Suprapubic skin (tissue), 4 donors: ENCODE measurements at places on chromosomes 6 and 20. TPM values are rescaled to one million over a fixed set of nuclear protein-coding genes. Genes with fewer than 3 reads are reported as not detected.
A peak's percentile ranks its signal among the peaks of the same experiment; 100 is the strongest.

NTSR1 gene
- total RNA-seq, result 0.16 TPM

DNA sequence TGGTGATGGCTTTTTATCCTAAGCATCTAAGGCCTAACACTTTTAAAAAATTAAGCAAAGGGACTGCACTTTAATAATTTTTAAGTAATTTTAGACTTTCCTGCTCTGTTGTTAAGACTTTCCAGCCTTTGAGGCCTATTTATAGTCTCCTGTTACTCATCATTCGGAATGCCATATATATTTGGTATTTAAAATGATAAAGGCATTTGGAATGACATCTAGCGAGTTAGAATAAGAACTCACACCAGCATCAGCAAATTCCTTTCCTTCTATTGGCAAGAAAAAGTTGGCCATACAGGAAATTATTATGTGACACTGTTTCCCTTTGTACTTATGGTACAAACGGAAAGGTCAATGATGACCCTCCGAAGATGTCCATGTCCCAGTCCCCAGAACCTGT is 88.1 kb upstream of the STMND1 start:
- DNase-seq, result no peak

DNA sequence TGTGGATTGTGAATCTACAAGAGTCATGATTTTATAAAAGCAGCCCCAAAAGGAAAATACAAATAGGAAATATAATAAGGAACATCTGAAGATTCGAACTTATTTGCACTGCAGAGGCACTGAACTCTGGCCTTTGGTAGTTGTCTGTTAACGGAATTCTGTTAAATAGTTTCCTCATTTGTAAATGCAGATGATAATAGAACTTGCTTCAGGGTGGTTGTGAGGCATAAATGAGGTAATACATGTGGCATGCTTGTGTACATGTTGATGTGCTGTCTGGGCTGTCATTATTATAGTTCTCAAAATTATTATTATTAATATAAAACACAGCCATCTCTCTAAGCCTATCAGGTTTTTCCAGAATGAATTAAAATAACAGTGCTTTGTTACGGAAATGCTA is 302.0 kb downstream of the NRN1 start:
- DNase-seq, result no peak

- peak; percentile 70 for DNase-seq
Measured at GRCh38 chr6:169800668-169801395, 49.4 kb downstream of the ERMARD start.

DNA sequence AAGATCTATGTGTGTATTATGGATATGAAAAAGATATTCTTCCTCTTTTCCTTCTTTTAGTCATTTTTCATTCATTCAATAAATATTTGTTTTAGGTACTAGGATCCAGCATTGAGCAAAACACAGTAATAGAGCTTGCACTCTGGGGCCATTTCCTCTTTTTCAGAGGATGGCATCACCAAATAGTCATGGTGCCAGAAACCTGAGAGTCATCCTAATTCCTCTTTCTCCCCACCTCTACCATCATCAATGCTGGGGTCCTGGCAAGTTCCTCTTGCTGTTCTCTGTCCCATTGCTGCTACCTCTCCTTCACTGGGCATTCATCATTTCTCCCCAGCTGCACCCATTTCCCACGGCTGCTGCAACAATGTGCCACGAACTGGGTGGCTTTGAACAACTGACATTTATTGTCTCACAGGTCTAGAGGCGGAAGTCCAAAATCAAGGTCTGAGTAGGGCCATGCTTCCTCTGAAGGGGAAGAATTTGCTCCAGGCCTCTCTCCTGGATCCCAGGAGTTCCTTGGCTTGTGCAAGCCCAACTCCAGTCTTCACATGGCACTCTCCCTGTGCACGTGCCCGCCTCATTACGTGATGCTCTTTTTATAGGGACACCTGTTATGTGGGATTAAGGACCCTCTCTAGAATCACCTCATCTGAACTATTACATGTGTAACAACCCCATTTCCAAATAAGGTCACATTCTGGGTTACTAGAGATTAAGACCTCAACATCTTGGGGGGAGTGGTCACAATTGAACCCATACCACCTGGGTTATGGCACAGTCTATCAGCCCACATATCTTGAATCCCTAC is 9.5 kb upstream of the IGF2R start:
- no peak for DNase-seq

GRCh38 chr6:10759312-10759839 is 11.8 kb downstream of the TMEM14B start:
- DNase-seq, result no peak

NFATC2 gene
- 10.1 TPM for total RNA-seq

GRCh38 chr20:2690718-2691117 is 1.9 kb upstream of the EBF4 start:
- no peak for DNase-seq

GRCh38 chr6:88670369-88670768 is 293.0 kb downstream of the RNGTT start:
- DNase-seq, result no peak

DNA sequence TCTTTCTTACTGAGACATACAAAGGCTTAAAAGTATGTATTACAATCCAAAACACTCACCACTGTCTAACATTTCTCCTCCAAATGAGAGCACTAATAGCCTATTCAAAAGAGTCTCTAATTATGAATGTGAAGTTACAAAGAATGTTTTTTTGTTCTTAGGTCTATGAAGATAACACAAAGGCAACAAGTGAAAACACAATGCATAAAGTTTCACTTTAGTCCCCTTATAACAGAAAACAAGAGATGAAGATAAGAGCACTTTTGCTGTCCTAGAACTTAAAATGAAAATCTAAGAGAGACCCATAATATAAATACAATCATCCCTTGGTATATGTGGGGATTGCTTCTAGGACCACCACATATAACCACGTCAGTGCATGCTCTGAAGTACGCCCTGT is 25.6 kb downstream of the ITCH start:
- no peak for DNase-seq

FANCE gene
- 21.4 TPM for total RNA-seq

CCN2 gene
- total RNA-seq, result 84.1 TPM

GRCh38 chr6:132843316-132844035 is 29.1 kb downstream of the RPS12 start:
- DNase-seq, result no peak

DNA sequence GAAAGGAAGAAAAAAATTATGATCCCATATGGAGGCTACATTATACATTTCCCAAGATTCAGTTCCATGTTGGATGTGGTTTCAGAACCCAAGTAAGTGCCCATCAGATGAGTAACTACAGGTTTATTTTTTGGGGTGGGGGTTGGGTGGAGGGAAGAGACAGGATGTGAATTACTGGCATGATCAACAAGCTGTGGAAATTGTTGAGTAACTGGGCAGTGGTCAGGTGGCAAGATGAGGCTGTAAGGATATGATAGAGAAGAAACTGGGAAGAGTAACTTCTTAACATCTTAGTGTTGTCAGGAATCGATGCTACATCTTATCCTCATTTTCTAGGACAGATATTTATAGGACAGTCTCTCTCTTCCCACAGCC is 153.5 kb downstream of the CFAP61 start:
- DNase-seq, result no peak

TDRD6 gene
- 0.49 TPM for total RNA-seq

GRCh38 chr6:137571854-137572253 is 77.7 kb upstream of the OLIG3 start:
- DNase-seq, result no peak

GRCh38 chr6:40738551-40739193 is 151.5 kb upstream of the LRFN2 start:
- DNase-seq, result no peak

DNA sequence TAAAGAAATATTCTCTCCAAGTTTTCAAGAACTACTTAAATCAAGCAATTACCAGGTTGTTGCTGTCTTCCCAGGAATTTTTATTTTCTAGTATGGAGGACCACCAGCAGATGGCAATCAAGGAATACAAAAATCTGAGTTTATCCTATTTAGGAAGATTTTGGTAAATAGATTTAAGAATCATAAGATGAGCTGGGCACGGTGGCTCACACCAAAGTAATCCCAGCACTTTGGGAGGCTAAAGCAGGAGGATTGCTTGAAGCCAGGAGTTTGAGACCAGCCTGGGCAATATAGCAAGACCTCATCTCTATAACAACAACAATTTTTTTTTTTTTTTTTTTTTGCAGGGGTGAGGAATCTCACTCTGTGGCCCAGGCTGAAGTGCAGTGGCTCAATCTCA is 19.3 kb upstream of the SEC63 start:
- no peak for DNase-seq

BPIFB3 gene
- total RNA-seq, result not detected

RBM24 gene
- total RNA-seq, result 0.21 TPM

GRCh38 chr6:75446241-75446880 is 47.2 kb downstream of the FILIP1 start:
- DNase-seq, result no peak

GRCh38 chr6:14306151-14306906 is 188.8 kb downstream of the CD83 start:
- no peak for DNase-seq

DNA sequence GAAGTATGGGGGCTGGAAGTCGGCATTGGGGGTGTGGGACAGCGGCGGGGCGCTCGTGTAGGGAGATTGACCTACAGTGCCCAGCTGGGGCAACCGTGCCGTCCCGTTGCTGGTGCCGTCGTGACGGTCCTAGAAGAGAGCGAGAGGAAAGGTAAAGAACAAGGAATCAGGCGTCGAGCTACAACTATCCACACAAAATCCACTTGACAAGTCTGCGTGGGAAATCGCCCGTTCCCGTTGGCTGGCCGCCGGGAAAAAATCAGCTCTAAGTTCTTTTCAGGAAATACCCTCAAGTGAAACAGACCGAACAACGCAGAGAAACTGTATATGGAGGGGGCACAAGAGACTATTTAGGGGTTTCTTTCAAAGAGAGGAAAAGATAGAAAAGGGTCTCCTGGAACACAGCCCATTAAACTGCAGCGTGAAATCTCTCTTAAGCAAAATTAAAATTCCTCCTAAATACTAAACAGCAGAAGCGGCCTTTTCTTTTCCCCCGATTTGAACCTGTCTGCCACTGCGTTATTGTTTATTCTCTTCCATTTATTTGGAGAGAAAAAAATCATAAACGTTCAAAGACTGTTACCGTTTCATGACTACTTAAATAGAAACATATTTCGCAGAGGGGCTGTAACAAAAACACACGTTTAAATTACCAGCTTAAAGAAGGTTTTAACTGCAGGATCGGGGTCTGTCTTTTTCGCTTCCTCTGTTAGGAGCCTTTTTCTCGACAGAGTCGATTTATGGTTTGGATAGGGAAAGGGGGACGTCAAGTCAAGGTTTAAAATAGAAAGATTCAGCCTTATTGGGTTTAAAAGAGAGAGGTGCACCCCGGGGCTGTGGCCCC is 4.4 kb downstream of the TFAP2A start:
- DNase-seq, result no peak

DNA sequence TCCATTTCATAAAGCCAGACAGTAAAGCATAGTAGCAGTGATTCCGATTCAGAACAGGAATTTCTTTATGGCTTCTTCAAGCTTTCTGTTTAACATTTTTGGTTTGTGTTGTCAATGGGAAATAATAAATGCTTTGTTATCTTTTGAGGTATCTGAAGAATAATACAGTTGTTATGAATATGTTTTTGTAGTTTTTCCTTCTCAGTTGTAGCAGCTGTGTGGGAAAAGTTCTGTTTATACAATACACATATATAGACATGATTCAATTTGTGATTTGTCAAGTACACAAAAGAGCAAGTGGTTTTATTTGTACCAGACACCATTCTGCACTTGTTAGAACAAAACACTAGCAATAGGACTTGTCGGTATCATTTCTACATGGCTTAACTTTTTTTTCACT is 96.6 kb downstream of the CDYL start:
- DNase-seq, result no peak

DNA sequence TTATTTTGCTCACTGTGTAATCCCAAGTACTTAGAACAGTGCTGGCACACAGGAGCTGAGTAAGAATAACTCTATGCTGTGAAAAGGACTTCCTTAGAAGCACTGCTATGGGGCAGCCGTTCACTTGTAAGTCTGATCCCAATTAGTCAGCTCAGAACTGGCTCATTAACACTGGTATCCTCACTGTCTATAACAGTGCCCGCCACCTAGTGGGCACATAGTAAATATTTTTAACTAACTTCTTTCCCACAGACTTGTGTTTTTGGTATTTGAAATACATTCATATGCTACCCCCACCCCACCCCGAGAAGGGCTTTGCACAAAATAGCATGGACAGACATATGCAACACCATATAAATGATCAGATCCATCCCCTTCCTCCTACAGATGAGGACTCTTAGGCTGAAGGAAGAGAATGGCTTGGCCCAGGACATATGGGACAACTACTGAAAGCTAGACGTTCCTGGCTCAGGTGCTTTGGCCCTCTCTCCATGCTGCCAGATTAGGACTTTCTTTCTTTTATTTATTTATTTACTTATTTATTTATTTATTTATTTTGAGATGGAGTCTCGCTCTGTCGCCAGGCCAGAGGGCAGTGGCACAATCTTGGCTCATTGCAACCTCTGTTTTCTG is 47.1 kb downstream of the DST start:
- no peak for DNase-seq

- DNase-seq, result no peak
Measured at GRCh38 chr6:166580076-166581050, 6.1 kb downstream of the RAMACL start.

GRCh38 chr6:89482126-89482525 is 49.2 kb downstream of the ANKRD6 start:
- DNase-seq, result no peak

DNA sequence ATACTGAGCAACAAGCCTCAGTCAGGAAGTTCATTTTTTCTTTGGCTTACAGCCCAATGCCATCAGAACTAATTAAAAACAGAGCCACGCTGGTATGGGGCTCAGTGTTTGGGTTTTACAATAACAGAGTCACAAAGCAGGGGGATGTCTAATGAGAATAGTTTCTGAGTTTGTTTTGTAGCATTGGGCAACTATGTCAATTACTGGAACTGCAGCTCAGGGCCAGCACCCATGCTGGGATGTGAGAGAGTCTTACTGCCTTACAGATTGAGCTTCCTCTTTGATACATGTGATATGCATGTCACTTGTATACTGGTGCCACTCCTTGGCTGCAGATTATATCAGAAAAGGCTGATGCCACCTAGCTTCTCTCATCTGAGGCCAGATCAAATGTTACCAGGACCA is 117.6 kb downstream of the TFAP2B start:
- DNase-seq, result no peak

DNA sequence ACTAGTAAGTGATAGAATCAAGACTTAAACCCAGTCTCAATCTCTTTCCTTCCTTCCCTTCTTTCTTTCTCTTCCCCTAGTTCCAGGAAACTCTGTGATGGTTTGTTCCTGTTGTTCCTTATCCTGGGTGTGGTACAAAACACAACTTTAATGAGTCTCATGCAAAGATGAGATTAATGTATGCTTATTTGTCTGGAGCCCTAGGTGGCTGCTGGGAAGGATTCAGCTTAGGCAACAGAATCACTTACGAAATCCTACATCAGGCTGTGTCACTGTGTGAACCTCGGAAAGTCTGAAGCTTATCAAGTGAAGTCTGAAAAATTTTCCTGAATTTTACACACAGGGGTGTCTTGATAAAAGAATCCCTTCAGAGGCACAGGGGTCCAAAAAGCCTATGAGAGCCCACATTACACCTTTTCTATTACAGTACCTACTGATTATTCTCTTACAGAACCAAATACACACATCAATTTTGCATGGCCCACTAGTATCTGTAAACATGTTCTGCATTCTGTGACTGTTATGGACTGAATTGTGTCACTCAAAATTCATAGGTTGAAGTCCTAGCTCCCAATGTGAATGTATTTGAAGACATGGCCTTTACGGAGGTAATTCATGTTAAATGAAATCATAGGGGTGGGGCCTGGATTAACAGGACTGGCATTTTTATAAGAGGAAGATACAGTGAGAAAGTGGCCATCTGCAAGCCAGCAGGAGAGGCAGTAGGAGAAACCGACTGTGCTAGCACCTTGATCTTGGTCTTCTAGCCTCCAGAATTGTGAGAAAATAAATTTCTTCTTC is 144.7 kb downstream of the MYB start:
- DNase-seq, result no peak

GRCh38 chr6:136798044-136798443 is 5.8 kb upstream of the MAP3K5 start:
- no peak for DNase-seq
